Stimulated activated CD4-positive, alpha-beta T cell treated with anti-CD3 and anti-CD28 coated beads, Interleukin-2, amount 100 ng/mL, for 4 hours (primary cell): ENCODE measurements at places on chromosomes 4 and X.

- no peak for DNase-seq
Measured at GRCh38 chr4:28432348-28433025, 1571.8 kb downstream of the STIM2 start.

GRCh38 chr4:163701916-163702315, 207.4 kb downstream of the TMA16 start:
- DNase-seq = no peak

DNA sequence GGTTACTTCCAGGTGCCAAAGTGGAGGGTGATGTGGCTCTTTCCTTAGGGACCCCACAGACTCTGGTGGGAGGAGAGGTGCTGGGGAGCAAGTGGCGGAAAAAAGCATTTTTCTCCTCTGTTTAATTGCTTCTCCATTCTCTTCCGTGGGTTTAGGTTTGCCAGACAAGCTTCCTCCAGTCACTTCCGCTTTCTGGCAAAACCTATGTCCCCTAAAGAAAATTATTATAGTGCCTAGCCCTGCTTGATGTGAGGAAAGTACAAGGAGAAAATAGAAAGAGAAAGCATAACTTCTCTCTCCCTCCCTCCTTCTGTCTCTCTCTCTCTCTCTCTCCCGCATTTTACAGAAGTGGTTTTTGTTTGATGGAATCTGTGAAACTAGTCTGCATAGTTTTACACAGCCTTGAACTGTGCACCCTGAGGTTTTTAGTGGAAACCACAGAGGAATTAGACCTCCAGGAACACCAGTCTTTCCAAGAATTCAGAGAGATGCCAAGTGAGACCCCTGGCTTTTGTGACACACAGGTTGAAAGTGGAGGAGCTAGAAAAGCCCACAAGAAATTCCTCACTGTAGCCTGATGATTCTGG, 231.1 kb upstream of the ANXA3 start:
- no peak for DNase-seq

DNA sequence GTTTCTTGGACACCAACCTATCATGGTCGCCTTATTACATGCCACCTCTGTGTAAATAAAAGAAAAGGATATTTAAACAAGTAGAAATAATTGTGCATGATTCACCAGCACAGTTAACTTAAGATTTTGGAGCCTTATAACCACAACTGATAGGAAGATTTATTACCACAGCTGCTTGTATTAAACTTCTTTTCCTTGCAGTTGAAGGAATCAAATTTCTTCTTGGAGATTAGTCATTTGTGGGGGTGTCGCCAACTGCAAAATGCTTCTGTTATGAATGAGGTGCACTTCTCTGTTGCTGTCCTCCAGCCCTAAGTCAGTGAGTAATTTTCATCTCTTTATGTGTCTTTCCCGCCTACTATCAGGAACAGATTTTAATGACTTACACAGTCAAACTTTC, 73.3 kb downstream of the OR13H1 start:
- DNase-seq = no peak

DNA sequence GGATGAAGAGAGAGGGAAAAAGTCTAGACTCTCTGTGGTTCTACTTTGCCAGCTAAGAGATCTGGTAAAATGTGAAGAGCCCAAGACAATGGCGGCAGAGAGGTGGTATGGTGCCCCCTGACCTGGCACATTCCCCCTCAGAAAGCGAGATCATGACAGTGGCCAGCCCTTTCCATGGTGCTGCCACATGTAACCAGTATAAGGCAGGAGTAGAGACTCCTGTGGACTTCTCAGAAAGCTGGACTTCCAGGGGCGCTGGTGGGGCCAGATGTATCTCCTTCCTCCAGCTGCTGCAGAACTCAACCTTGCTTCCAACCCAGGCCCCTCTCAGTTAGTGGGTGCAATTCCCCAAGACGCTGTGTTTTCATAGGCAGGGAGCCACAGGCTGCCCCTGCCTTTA, 9.6 kb downstream of the CTAG1A start:
- DNase-seq = no peak
